ENCODE measurements at places on chromosomes 6 and 20. TPM values are rescaled to one million over a fixed set of nuclear protein-coding genes. Genes with fewer than 3 reads are reported as not detected.

- no peak for DNase-seq
Measured at GRCh38 chr20:17558154-17558940, 11.5 kb upstream of the DSTN start.

DNA sequence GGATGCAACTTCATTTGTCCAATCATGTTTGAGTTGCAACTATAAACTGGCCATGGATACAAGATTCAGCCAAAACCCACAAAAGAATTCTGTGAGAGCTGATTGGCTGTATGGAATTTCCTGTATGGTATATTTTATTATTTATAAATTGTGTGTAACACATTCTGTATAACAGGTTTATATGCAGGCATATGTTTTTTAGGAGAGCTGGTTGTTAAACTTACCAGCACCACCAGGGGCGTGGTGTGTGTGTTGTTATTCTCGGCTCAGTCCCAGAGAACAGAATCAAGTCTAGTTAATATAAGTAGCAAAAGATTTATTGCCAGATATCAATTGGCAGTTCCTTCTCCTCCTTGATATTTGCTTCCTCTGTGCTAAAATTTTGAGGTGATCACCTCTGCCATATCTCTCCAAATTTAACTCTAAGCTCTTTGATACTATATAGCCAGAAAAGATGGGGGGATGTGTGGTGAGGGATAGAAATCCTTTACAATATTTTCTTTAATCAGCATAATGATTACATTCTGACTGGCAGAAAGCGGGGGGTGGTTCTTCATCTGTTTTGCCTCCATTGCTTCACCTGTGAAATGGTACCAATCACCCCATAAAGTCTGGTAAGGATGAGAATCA lies 22.9 kb downstream of the CNBD2 start:
- DNase-seq = no peak

GRCh38 chr6:105882121-105882803 lies 203.9 kb upstream of the PRDM1 start:
- DNase-seq = no peak

The AARS2 gene
- 37.3 TPM for total RNA-seq

The DDO gene
- total RNA-seq = not detected

The GFRA4 gene
- total RNA-seq = not detected

Measured in type B pancreatic cell (in vitro differentiated cells).